ENCODE measurements at places on chromosomes 3 and 15.

DNA sequence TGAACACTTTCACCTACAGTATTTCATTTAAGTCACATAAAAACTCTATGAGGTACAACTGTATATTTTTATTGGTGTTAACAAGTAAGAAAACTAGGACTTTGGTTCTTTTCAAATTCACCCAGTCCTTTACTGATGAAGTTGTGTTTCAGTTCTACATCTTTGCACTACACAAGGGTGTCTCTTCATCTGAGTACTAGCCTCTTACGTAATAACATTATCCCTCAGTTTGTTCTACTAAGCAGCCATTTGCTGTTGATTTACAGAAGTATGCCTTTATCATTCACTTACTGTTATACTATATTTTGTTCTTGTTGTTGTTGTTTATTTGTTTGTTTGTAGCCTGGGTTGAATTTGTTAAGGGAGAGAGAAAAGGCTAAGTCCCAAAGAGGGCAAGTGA, 311.9 kb downstream of the PLOD2 start:
- no peak for DNase-seq

- DNase-seq, result no peak
Measured at GRCh38 chr3:173770011-173770410, 372.5 kb downstream of the NLGN1 start.

- DNase-seq, result peak; percentile 6
Measured at GRCh38 chr15:69663441-69663840, 210.8 kb downstream of the RPLP1 start.

GRCh38 chr3:127991681-127992080, 60.6 kb upstream of the SEC61A1 start:
- no peak for DNase-seq

DNA sequence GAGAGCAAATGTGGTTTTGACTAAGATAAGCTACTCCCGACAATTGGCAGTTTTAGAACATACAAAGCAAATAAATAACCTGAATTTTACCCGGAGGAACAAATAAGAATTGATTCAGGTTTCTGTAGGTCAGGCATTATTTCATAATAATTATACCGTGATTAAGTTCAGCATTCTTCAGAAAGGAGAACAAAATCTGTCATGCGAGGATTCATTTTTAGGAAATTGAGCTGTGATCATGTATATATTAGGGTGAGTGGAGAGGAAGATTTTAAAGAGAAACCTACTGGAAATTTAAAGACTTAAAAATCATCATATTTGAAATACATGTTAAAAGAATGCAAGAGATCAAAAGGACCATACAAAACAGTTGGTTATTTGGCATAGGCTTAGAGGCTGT, 20.5 kb downstream of the ZNF609 start:
- no peak for DNase-seq

DNA sequence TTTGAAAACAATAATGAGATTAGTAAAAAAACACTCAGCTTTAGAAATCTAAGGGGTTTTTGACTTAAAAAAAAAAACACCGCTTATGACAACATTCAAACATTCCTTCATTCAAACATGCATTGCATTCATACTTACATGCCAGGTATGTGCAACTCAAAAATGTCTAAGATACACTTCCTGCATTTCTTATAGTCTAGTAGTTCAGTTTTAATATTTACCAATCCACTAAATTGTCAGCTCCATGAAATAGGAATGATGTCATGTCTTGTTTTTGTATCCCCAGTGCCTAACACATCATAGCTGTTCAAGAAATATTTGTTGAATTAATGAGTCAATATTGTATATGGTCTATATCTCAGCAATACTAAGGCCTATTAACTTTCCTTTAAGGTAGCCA, 51.7 kb downstream of the EIF4E3 start:
- no peak for DNase-seq

DNA sequence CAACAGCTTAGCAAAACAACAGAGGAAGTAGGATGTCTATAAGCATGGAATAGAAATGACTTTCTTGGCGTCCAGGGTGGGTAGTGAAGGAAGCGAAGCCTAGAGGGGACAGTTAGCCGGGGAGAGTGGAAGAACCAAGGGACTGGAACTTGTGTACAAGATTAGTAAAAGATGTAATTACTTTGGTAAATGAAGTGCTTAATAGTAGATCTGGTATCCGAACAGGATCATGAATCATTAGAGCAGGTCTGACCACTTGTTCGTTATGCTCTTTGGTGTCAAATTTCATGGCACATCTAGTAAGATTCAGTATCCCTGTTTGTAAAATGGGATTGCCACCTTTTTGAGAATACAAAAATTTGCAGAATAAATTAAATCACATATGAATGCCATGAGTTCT, 112.5 kb upstream of the MLF1 start:
- no peak for DNase-seq

GRCh38 chr15:32981536-32981935, 213.0 kb downstream of the FMN1 start:
- no peak for DNase-seq

DNA sequence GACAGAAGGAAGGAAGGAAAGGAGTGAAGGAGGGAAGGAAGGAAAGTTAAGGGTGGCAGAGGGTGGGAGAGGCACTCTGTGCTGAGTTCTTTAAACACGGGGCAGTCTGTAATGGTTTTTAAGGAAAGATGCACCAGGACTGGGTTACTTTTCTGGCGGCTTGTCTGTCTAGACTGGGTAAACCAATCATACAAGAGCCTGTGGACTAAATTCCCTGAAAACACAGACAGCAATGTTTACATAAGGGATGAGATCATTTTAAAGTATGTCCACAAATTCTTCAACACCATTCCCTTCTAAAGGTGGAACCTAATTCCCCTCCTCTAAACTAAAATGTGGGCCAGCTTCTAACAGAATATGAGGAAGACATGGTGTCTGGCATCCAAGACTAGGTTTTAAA, 235.5 kb upstream of the IGF1R start:
- no peak for DNase-seq

DNA sequence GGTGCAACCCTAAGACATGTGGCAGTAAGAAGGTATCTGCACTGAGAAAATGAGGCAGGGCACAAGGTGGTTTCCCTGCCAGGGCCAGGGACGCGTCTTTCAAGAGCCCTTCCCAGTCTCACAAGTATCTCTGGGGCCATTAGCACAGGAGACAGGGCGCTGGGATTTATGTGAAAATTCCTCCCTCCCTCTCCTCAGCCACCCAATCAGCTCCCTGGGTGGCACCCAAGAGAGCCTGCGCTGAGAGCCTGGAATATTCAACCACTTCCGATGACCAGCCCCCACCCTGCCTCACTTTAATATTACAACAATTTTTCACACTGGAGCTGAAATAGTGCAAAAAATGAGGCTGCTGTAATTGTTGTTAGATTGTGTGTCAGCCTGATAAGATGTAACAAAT, 26.1 kb downstream of the SEC61A1 start:
- DNase-seq, result no peak

DNA sequence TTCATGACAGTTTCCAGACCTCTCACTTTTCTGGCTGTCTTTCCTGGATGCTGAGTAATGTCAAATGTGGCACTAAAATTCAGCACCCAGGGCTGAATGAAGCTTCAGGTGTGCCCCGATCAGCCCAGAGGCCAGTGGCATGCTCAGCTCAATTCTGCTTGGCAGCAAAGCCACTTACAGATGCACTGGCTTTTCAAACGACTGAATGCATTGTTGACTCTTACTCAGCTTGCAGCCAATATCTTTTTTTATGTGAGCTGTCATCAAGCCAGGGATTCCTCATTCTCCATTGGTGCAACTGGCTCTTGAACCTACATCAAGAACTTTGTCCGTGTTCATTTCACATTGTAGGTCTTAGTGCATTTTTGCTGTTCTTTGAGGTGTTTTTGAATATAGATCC, 60.7 kb downstream of the ZDHHC19 start:
- DNase-seq, result no peak

DNA sequence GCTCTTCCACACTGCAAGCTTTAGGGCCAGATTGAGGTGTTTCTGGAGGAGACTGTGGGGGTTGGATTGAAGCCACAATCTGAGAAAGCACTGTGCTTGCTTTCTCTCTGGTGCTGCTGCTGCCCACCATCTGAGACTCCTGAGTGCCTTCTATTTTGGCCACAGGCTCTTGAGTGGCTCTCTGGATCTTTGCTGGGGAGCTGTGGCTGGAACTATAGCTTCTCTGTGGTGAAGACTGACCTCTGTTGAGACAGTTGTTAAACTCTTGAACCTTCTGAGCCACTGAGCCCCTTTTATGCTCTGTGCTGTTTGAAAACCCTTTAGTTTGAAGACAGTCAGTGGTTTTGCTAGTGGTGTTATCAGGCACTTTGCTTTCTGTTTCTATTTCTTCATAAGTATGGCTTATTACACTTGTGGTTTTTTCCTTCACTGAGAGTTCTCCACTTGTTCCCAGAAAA, 108.7 kb upstream of the TSPAN3 start:
- DNase-seq, result peak; percentile 47

GRCh38 chr3:23136054-23136453, 67.1 kb upstream of the UBE2E2 start:
- no peak for DNase-seq

DNA sequence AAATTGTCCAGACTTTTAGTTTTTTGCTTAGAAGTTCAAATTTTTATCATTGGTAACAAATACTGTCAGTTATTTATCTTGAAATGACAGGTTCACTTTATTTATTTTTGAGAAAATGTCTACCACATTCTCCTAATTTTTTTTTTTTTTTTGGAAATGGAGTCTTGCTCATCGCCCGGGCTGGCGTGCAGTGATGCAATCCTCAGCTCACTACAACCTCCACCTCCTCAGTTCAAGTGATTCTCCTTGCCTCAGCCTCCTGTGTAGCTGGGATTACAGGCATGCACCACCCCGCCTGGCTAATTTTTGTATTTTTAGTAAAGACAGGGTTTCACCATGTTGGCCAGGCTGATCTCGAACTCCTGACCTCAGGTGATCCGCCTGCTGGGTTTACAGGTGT, 16.1 kb upstream of the EBLN2 start:
- no peak for DNase-seq

DNA sequence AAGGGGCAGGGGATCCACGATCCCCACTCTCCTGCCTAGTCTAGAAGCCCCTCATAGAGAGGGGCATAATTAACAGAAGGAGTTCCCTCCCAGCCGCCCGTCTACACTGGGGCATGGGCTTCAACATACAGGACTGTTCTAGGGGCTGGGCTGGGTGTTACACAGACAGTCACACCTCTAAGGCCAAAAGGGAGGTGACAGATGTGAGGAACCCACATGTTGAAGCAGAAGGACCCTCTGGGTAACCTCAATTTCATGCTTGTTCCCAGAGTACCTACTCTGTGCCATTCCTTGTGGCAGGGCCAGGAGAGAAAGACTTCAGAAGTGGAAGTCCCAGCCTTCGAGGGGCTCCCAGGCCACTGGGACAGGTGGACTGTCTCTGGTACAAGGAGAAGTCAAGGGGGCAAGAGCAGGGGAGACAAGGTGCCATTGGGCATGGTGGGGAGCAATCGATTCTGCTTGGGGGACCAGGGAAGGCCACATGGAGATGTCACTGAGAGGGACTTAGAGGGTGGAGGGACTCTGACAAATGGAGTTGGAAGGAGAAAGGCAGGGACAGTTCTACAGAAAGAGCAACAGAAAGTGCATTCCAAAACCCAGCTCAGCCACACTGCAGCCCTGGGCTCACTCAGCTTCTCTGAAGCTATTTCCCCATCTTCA, 71.3 kb downstream of the CPN2 start:
- DNase-seq, result no peak

DNA sequence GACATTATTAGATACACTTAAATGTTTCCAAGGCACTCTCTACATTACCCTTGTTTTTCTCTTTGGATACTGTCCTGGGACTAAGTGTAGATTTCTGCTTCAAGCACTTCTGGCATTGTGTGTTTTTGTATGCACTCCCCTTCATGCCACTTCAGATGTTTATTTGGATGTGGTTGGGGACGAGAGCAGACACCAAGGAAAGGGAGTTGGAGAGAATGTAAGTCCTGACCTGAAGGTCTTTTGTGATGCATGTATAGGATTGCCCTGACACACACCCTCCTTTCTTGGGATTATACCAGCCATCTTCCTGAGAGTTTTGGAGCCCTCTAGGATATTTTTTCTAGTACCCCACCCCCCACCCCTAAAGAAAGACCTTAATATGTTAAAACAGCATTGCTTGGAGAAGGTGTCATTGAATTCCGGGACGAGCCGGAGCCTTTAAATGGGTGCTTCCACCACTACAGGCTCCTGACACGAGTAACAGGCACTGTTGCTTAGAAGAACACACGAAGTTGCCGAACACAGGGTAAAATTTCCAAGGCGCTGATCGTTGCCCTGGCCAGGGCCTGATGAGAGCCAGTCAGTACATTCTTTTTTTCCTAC, 22.7 kb downstream of the PSMD6 start:
- no peak for DNase-seq

GRCh38 chr15:77021803-77022381, 27.0 kb downstream of the PSTPIP1 start:
- DNase-seq, result peak; percentile 47
